ENCODE measurements at places on chromosomes 12 and 14.

- no peak for DNase-seq
Measured at GRCh38 chr14:60339571-60339970, 90.5 kb downstream of the PPM1A start.

DNA sequence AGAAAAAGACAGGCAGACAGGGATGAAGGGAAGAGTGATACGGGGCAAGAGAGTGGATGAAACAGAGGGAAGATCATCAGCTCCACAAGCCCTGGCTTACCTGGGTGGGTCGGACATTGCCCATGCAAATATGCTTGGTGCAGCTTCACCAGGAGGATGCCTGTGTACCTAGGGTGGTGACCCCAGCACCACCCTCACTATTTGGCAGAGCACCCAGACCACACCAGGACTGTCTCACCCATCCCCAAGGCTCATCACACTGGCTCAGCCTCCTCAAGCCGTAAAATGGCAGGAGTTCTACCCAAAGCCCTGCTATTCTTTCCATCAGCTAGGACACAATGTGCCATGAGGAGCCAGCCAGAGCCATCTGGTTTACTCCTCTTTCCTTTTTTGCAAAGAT lies 3.0 kb downstream of the GALNT8 start:
- DNase-seq, result no peak

GRCh38 chr12:34033628-34034296 lies 11.5 kb downstream of the ALG10 start:
- DNase-seq, result peak; percentile 46

- peak; percentile 16 for DNase-seq
Measured at GRCh38 chr12:106892075-106892474, 63.6 kb upstream of the TMEM263 start.

DNA sequence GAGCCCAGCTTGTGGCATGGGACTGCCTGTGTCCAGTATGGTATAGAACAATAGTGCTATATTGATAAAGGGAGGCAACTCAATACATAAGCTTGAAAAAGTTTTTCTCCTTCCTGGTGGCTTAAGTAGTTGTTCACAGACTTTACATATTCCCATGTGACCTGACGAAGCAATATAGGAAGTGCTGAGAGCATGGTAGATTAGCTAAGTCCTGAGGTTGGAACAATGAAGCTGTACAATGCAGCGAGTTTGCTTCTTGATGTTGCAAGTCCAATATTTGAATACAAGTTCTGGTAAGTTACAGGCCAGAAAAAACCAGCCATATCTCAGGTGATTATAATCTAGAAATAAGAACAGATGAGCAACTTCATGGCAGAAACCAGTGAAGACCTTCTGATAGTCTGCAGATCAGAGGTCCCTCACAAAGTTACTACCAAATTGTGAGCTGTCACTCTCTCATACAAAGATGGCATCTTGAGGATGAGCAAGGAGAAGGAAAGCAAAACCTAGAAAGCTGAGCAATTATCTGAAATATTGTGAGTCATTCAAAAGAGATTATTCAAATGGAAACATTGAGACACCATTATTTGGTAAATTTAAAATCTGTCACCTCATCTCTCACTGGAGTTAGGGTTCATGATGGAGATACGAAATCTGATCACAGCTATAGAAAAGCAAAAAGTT lies 72.9 kb upstream of the BTG1 start:
- DNase-seq, result no peak

- DNase-seq, result no peak
Measured at GRCh38 chr12:78928200-78929074, 63.9 kb downstream of the SYT1 start.

GRCh38 chr12:47779943-47780504 lies 7.0 kb downstream of the SLC48A1 start:
- DNase-seq, result no peak

- DNase-seq, result no peak
Measured at GRCh38 chr12:5513406-5513805, 81.5 kb downstream of the NTF3 start.

All from MM.1S (cell line).